Left kidney (tissue), 8 donors: ENCODE measurements at places on chromosomes 12 and 14.

DNA sequence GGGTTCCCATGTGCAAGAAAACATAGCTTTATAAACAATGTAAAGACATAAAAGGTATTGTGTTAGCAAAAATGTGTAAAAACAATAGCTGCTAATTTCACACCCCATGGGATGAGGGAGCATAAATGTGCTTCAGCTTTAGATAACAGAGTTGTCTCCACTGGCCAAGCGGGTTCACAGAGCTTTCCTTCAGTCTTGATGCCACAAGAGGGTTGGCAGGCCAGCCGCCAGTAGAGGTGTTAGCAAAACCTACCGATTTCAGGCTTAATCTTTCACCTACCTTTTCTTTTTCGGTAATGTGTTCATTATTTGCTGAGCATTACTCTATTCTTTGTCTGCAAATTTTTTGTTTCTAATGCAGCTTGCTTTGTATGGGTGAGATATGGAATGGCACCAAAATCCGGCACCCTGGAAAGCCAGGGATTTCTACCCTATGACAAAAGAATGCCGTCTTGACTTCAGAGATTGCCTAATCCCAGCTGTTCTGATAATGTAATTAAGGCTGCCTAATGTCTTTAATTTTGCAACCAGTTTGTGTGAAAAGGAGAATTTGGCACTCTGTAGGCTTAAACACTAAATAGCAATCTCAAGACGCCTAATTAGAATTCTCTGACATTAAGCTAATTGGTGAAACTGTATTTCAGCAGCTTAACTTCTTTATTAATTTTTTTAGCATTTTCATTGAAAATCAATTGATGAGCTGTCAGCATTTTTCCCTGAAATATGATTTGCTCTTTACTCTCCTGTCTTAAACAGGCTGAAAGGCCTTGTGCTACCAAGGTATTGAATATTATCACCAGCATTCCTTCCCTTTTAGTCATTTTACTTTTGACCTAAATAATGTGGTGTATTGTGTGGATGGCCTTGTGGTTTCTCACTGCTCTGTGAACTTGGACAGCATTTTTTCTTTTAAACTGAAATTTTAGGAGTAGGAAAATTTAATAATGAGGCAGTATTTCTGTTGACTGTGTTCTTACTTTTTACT is 60.7 kb downstream of the POLR3B start:
- DNase-seq, result no peak

- DNase-seq, result no peak
Measured at GRCh38 chr14:37620856-37621255, 25.4 kb downstream of the TTC6 start.

DNA sequence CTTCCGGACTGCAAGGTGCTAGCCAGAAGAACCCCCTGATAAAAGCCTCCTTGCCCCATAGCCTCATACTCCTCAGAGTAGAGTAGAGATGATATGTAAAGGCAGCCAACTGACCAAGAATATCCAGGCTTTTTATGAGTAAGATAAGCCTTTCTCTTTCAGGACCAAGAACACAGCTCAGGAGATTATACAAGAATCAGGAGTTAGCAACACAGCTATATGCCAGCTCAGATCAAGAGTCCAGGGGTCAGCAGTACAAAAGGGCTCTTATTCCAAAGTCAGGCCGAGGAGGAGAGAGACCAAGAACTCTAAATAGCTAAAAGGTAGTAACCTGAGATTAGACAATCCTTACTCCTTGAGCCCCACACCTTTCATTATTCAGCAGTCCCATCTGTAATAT is 135.3 kb downstream of the BTG1 start:
- DNase-seq, result no peak

DNA sequence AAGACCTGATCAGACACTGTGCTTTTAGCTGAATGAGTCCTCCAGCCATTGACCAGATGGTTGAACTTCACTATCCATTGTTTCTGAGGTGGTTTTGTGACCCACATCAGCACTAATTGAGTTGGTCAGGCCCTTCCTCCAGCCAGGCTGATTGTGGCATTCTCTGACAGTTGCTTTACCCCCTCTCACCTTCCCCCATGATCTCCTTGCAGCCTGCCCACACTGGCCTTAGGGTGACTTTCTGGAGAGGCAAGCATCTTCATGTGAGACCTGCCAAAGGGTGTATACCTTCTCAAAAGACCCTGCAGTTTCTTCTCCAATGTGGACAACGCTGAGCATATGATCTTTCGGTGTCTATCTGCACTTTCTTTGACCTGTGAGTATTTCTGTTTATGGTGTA is 83.9 kb downstream of the GPATCH2L start:
- no peak for DNase-seq
